ENCODE measurements at places on chromosomes 6 and 20. TPM values are rescaled to one million over a fixed set of nuclear protein-coding genes. Genes with fewer than 3 reads are reported as not detected.
A peak's percentile ranks its signal among the peaks of the same experiment; 100 is the strongest.

DNA sequence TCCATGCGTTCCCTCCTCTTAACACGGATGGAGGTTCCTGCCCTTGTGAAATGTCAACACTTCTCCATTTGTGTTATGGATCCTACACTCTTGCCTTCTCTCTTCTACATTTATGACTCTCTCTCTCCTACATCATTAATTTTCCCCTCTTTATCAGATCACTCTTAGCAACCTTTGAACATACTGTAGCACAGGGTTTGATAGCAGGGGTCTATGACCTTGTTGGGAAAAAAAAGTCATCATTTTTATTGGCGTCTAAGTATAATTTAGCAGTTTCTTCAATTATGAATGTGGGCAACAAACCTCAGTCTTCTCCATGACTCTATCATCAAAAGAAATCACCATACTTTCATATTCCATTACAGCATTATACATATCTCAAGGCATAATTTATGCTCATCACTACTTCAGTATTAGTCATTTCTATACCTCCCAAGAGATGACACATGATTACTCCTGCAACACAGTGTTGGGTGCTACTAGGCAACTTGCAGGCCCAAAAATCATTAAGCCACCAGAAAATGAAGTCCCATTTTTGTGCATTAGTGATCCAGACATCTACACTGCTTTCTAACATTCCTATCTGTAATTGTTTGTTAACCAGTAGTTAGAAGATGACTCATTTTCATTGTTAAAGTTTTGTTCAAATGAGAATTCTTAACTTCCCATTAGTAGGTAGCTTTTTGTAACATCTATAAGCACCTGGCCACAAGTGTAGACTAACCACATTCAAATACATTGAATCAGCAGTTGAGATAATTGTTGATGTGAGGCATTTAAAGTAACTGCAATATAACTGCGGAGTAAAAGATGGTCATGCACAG, 9.5 kb downstream of the CYP39A1 start:
- DNase-seq = no peak

DNA sequence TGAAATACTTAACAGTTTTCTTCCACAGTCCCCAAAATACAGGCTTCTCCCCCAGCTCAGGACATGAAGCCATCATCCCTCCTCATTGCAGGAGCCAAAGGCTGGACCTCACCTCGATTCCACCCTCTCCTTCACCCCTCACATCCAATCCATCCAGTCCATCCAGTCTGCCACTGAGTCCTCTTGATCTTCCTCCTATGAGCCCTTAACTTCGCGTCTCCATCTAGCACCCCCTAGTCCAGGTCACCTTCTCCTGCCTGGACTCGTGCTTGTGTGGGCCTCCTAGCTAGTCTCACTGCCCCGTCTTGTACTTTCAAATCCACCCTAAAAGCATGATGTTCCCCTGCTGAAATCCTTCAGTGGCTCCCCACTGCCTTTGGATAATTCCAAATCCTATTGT, 3.3 kb downstream of the TRIB3 start:
- no peak for DNase-seq

- peak; percentile 5 for DNase-seq
Observed at GRCh38 chr6:156427345-156427744, 349.8 kb upstream of the ARID1B start.

SYTL3 gene
- 0.85 TPM for total RNA-seq

EFCAB8 gene
- not detected for total RNA-seq

GRCh38 chr6:118917546-118918328, 17.2 kb downstream of the MCM9 start:
- no peak for DNase-seq

DNA sequence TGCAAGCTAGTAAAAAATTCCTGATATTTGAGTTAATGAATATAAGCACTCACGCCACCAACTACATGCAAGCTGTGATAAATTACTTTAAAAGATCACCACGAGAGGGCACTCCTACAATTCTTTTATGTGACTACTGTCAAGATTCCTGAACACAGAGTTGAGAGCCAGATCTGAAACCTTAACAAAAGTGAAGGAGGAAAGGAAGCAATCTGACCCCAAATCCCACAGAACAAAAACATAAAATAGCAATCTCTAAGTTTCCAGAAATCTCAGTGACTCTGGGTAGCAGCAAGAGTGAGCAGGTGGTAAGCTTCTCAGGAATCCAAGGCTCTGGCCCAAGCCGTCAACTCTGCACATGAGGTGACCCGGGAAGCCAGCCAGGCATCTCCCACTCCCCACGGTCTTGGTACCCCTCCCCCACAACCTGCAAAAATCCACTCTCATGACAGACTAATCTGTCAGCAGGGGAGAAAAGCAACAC, 55.1 kb downstream of the STAU1 start:
- DNase-seq = peak; percentile 82

DNA sequence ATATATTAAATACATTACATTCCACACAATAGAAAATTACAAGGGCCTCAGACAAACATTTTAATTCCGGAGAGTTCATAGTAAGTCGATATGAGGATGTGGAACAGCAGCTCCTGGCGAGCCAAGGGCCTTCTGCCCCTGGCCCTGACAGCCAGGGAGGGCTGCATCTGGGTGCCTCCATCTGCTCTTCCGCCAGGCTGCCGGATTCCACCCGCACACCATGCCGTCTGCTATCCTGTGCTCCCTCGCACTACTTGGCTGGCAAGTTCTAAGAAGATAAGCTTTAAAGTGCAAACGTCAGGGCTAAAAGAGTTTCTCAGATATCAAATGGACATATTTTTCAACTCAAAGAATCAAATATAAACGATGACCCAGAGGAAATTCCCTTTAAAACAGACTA, 656.3 kb upstream of the NOX3 start:
- no peak for DNase-seq

NRSN1 gene
- not detected for total RNA-seq

DNA sequence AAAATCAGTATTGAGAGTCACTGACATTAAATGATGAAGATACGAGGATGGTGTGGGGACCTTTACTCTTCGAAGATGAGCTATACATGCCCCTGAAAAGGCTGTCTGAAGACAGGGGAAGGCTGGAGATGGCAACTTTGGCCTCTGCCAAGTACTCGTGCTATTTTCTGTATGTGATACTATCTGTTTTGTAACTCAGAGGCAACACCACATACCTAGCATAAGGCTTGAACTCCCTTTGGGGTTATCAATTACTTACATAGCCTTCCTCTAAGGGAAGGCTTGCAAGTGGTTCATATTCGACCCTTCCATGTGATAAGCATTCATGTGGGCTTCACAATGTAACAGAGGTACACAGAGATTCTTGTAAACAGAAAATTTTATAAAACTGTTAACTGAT, 68.7 kb upstream of the FBXO30 start:
- no peak for DNase-seq

- DNase-seq = no peak
Observed at GRCh38 chr20:57317316-57317788, 12.3 kb upstream of the SPO11 start.

DNA sequence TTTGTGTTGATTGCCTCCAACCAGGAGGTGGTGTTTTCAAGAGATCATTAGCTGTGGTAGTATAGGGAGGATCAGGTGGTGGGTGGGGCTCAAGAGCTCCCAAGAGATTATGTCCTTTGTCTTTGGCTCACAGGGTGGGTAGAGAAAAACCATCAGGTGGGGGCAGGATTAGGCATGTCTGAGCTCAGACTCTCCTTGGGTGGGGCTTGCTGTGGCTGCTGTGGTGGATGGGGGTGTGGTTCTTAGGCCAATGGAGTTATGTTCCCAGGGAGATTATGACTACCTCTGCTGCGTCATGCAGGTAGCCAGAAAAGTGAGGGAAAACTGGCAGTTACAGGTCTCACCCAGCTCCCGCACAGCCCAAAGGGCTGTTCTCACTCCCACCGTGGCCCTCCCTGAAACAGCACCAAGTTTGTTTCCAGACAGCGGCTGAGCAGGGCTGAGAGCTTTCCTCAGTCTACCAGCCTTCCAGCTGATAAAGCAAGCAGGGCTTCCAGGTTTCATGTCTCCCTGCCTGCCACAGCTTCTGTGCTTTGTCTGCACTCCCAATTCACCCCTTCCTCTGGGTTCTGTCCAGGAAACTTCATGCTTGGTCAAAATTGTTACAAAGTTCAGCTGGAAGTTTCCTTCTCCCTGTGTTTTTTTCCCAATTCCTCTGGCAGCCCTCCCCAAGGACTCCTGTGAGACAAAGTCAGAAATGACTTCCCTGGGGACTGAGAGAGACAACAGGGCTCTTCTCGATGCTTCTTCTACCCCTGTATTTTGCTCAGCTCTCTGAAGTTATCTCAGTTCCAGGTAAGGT, 481.1 kb upstream of the MAN1A1 start:
- DNase-seq = no peak

DNA sequence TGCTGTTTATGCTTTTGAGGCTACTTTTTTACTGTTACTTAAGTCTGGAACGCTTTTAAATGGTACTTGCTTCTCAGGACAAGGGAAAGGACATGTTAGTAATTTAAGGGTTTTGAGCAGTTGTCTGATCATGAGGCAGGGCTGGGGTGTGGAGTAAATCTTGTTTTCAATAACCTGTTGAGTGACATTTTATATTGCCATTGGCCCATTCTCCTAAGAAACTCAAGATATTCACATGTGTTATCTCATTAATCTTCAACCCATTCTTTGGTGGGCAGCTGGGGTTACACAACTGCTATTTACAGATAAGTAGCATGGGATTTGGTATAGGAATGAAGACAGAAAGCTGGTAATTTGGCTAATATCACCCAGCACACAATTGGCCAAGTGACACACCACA, 44.6 kb upstream of the IL17A start:
- no peak for DNase-seq

TMC2 gene
- total RNA-seq = not detected

DNA sequence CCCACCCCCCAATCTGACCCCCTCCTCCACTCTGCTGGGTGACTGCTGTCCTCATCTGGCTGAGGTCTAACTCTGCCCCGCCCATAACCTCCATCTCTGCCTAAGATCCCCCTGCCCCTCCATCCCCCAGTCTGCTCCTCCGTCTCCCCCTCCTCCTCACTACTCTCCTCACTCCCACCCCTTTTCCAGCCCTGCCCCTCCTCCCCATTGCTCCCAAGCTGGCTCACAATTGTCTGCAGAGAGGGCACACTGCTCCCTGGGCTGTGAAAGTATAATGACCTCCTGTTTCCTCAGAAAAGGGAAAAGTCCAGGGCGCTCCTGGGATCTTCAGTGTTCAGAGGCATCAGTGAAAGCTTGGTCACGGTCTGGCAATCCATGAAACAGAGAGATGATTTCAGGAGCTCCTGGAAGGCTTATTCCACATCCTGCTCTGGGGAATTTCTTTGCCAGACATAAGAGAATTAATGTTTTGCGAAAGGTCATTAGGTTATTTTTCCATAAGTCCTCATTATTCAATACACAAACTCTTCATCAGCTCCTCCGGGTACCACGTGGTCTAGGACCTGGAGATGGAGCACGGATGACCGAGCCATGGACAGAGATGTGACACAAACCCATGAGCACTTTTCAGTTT, 21.5 kb downstream of the CST5 start:
- DNase-seq = peak; percentile 77

- no peak for DNase-seq
Observed at GRCh38 chr20:44154521-44155001, 32.4 kb downstream of the JPH2 start.

DNA sequence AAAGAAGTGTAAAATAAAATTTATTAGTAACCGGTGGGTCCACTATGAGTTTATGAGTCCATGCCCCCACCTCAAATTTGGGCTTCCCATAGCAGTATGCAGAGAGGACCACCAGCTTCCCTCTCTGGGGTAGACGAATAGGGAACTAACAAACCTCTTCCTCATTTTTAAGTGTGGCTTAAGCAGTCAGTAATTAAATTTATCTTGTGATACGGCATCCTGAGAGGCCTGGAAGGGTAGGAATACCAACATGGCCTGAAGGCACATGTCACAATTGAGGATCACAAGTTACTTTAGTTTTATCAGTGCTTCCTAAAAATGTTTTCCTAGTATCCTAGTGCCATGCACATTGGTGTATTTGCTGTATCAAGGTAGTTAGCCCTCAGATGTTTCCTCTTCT, 239.9 kb downstream of the HIVEP2 start:
- no peak for DNase-seq

DNA sequence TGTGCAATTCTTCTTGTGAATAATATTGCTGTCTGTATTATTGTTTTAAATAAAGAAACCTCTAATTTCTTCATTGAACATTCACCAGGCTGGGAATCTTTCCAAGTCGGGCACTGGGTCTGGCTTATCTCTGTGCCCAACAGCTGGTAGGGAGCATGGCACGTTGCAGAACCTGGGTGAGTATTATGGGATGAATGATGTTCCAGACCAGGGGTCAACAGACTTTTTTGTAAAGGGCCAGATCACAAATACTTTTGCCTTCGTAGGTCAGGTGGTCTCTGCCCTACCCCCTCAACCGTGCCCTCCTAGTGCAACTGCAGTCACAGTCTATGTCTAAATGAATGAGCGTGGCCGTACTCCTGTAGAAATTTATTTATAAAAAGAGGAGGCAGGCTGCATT, 81.6 kb upstream of the FOXQ1 start:
- DNase-seq = no peak

- DNase-seq = no peak
Observed at GRCh38 chr6:75819776-75820487, 70.9 kb downstream of the MYO6 start.

- no peak for DNase-seq
Observed at GRCh38 chr20:17594443-17594842, 24.6 kb downstream of the DSTN start.

All from SK-MEL-5 (cell line).